ENCODE measurements at places on chromosomes 2 and 18. TPM values are rescaled to one million over a fixed set of nuclear protein-coding genes. Genes with fewer than 3 reads are reported as not detected.

DNA sequence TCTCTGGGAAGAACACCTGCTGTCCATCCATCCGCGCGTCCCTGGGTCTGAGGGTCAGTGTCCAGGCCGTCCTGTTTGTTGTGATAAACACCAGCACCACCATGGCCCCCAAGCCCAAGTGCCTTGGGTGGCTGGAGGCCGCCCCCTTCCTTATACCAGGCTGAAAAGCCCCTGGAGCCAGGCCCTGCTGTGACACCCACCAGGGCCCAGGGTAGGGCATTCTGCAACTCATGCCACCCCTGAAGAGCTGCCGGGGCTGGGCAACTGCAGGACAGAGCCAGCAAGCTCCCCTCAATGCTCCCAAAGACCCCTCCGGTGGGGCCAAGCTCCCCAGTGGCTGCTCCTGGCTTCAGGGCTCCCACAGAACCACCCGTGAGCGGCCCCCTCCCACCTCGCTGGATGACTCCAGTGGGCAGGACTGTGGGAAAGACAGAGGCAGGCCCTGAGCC, 31.9 kb upstream of the SNED1 start:
- H3K36me3 ChIP-seq = no peaks in the 10 kb centered on the region
- H3K27ac ChIP-seq = no peak overlapping the region
- H3K27me3 ChIP-seq = peaks cover 1% of the 10 kb centered on the region
- DNase-seq = no peak
- H3K4me3 ChIP-seq = no peak overlapping the region

DNA sequence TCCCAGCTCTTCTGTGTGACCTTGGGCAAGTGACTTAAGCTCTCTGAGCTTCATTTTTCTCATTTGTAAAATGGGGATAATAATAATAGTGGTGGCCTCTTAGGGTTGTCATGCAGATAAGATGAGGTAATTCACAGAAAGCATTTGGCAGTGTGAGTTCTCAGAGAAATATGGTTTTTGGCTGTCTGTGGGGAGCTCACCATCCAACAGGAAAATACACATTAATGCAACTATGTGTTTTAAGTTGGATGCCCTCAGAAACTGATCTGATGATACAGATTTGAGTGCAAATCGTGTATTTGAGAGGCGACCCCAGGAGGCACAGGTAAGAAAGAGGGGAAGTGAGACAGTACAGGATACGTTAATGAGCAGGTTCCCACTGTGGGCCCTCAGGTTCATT, 56.1 kb upstream of the SPRED2 start:
- no peaks in the 10 kb centered on the region for H3K27me3 ChIP-seq
- no peaks in the 10 kb centered on the region for H3K4me1 ChIP-seq
- no peak for DNase-seq
- no peak overlapping the region for H3K27ac ChIP-seq

GRCh38 chr18:11489266-11489899, 120.0 kb upstream of the SLC35G4 start:
- DNase-seq = no peak
- H3K27ac ChIP-seq = no peak overlapping the region
- peaks cover 6% of the 10 kb centered on the region for H3K4me1 ChIP-seq

DNA sequence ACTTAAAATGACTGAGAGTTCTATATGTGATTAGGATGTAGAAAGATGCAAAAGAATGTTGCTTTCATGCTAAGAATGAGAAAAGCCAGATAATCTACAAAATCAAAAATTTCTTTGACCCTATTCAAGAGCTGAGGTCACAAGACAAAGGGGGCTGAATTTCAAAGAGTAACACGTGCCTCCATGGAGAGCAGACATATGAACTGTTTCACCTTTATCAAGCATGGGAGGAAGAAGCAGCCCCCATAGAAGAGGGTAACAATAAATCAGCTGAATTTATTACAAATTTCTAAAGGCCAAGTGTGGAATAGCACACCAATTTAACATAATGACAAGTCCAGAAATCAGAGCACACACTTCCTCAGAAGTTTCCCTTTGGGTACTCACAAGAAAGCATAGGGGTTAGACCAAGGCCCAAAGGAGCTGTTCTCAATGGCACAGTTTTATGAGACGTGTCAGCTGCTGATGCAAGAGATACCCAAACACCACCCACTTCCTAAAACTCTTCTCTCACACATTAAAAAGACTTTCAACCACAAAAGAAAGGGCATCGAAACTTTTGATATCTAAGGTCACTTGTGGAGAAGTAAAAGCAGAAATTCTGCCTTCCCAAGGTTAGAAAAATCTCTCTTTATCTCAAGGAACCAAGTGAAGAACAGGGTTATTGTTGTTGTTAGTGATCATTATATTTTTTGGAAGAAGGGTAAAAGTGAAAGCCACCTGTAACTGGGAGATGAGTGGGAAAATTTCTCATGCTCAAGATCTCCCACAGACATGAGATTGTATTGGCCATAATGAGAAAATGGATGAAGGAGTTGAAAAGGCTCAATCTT, 950.1 kb downstream of the TRIB2 start:
- no peak overlapping the region for H3K4me3 ChIP-seq
- DNase-seq = no peak
- no peak overlapping the region for H3K27ac ChIP-seq
- no peaks in the 10 kb centered on the region for H3K27me3 ChIP-seq

- no peak overlapping the region for H3K27ac ChIP-seq
- no peak for DNase-seq
- no peaks in the 10 kb centered on the region for H3K36me3 ChIP-seq
Observed at GRCh38 chr2:84378960-84379359, 80.1 kb downstream of the SUCLG1 start.

- peaks cover 2% of the 10 kb centered on the region for H3K4me1 ChIP-seq
- DNase-seq = no peak
- H3K27ac ChIP-seq = no peak overlapping the region
- H3K36me3 ChIP-seq = no peaks in the 10 kb centered on the region
- no peak overlapping the region for H3K4me3 ChIP-seq
- no peaks in the 10 kb centered on the region for H3K27me3 ChIP-seq
Observed at GRCh38 chr2:142484111-142484510, 353.3 kb upstream of the LRP1B start.

GRCh38 chr2:121796239-121796638, 40.8 kb downstream of the TSN start:
- H3K4me3 ChIP-seq = no peak overlapping the region
- no peak overlapping the region for H3K27ac ChIP-seq
- no peaks in the 10 kb centered on the region for H3K27me3 ChIP-seq
- peaks cover 7% of the 10 kb centered on the region for H3K36me3 ChIP-seq
- peaks cover 1% of the 10 kb centered on the region for H3K4me1 ChIP-seq

- no peak overlapping the region for H3K27ac ChIP-seq
- H3K4me3 ChIP-seq = no peak overlapping the region
- DNase-seq = no peak
- peaks cover 4% of the 10 kb centered on the region for H3K4me1 ChIP-seq
- peaks cover 6% of the 10 kb centered on the region for H3K36me3 ChIP-seq
- H3K27me3 ChIP-seq = no peaks in the 10 kb centered on the region
Observed at GRCh38 chr2:175462246-175462645, 280.7 kb upstream of the ATP5MC3 start.

GRCh38 chr18:33558529-33558928, 19.5 kb upstream of the ASXL3 start:
- no peaks in the 10 kb centered on the region for H3K27me3 ChIP-seq
- H3K4me3 ChIP-seq = no peak overlapping the region
- H3K36me3 ChIP-seq = no peaks in the 10 kb centered on the region
- H3K4me1 ChIP-seq = no peaks in the 10 kb centered on the region
- no peak overlapping the region for H3K27ac ChIP-seq
- DNase-seq = no peak

DNA sequence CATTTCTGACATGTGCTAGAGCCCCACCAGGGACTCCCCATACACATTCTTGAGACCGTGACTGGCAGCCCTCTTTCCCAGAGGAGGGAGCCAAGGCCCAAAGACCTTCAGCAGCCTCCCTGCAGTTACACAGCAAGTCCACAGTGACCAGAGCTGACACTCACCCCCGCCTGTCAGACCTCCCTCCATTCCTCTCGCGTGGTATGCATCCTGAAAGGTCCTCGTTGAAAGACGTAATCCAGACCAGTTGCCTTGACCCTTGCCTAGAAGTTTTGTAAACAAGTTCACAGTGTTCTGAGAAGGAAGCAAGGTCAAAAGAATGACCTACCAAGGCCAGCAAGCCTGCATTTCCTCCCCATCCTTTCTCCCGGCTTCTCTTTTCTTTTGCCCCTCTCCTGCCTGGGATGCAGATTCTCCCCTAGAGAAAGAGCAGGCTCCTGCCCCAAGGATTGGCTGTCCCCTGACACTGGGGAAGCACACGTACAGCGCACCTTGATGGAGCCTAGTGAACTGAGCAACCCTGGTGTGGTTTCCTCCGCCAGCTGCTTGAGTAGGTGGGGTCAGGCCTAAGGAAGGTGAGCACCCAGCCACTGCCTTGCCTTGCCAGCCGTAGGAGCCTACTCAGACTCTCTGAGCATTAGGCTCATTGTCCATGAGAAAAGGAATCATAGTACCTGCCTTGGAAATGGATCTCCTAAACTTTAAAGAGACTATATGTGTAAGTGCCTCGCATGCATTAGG, 18.3 kb downstream of the TRIB2 start:
- peaks cover 16% of the 10 kb centered on the region for H3K4me1 ChIP-seq
- no peak for DNase-seq
- no peak overlapping the region for H3K4me3 ChIP-seq
- no peaks in the 10 kb centered on the region for H3K27me3 ChIP-seq
- no peak overlapping the region for H3K27ac ChIP-seq

- peaks cover 27% of the 10 kb centered on the region for H3K4me1 ChIP-seq
- no peak for DNase-seq
- H3K4me3 ChIP-seq = peak overlapping the region; percentile 99
- H3K27ac ChIP-seq = no peak overlapping the region
Observed at GRCh38 chr2:64141674-64142405, 2.4 kb downstream of the PELI1 start.

DNA sequence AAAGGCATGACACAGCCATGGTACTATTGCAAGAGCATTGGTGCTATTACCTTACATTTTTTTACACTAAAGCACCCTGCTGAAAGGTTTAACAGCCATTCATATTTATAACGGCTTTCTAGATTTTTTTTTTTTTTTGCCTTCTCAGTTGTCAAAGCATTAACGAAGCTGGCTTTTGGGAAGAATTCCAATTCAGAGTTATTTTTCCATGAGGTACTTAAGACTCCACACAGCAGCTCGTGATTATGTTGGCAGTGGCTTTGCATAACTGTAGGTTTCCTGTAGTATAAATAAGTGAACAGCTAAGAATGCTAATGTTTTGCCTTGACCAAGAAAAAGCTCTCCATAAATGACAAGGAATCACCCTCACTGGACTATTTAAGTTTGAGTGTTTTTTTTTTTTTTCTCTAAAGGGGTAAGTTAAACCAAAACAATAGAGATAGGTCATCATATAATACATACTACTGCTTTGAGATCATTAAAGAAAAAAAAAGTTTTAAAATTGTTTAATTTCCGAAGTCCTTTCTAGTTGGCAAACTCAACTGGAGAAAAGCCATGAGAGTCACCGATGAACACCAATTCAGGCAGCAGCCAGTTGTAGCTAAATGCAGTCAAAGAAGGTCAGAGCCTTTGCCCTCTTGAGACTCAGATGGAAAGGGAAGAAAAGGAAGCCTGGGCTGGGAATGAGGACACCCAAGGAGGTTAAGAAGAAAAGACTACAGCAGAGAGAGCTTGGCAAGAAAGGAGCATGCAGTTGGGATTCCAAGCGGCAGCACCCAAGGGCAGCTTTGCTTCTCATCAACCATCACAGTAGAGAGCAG, 187.4 kb upstream of the NCKAP5 start:
- H3K27me3 ChIP-seq = peaks cover 3% of the 10 kb centered on the region
- H3K27ac ChIP-seq = no peak overlapping the region
- H3K4me3 ChIP-seq = no peak overlapping the region
- no peaks in the 10 kb centered on the region for H3K4me1 ChIP-seq
- no peaks in the 10 kb centered on the region for H3K36me3 ChIP-seq

DNA sequence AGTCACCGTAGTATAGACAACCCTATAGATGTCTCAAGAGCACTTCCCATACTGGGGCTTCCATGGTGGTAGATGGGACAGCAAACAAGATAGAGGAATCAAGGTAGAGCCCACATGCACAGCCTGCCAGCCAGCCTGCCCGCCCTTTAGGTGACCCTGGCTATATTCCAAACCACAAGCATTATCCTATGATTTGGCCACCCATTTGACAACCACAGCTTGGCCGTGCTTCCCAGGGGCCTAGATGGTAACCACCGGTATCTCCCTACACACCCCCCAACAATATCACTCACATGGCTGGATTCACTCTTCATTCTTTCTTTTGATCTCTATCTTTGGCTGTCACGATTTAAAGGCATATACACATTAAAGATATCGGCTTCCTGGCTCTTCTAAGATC, 85.3 kb downstream of the CDK15 start:
- H3K4me3 ChIP-seq = no peak overlapping the region
- no peak overlapping the region for H3K27ac ChIP-seq
- no peaks in the 10 kb centered on the region for H3K36me3 ChIP-seq
- DNase-seq = no peak

GRCh38 chr2:10238396-10238795, 64.3 kb upstream of the HPCAL1 start:
- no peaks in the 10 kb centered on the region for H3K36me3 ChIP-seq
- H3K27me3 ChIP-seq = peaks cover 7% of the 10 kb centered on the region
- no peaks in the 10 kb centered on the region for H3K4me1 ChIP-seq
- H3K4me3 ChIP-seq = no peak overlapping the region
- peak; percentile 1 for DNase-seq
- H3K27ac ChIP-seq = no peak overlapping the region

- no peak overlapping the region for H3K4me3 ChIP-seq
- H3K27me3 ChIP-seq = peaks cover 7% of the 10 kb centered on the region
- no peak for DNase-seq
- H3K27ac ChIP-seq = no peak overlapping the region
Observed at GRCh38 chr2:72007402-72007801, 140.3 kb downstream of the CYP26B1 start.

DNA sequence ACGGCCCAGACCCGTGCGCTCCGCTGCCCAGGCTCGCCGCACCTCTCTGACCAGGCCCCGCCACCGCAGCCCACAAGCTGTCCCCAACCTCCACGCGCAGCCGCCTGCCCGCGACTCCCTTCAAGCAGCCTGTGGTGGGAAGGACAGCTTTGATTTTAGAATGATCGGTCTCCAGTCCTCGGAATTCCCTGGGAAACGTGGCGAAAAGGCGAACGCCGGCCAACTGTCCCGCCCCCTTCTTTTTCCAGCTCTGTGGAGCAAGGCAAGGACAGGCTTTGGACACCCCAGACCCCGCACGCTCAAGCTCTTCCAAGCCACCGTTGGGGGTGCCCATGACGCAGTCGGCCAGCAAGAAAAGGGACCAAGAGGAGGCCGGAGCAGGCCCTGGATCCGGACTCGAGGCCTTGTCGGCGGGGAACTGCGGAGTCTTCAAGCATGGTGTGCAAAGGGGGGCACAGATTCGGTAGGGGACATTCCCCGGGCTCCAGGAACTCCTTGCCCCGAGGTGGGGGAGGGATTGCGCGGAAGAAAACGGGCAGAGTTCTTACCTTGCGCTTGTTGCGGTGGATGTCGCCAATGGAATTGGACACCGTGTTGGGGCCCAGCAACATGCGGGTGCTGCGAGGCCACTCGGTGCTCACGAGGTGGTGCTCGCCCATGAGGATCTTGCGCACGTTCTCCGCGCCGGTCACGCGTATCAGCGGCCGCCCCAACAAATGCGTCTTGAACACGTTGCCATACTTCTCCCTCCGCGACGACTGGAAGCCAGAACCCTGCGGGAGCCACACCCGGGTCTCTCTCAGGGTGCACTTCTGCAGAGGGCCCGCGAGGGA, 4.0 kb downstream of the CYP26B1 start:
- peaks cover 27% of the 10 kb centered on the region for H3K27me3 ChIP-seq
- peak overlapping the region; percentile 77 for H3K4me3 ChIP-seq
- no peak for DNase-seq
- H3K4me1 ChIP-seq = peaks cover 8% of the 10 kb centered on the region
- no peaks in the 10 kb centered on the region for H3K36me3 ChIP-seq
- H3K27ac ChIP-seq = no peak overlapping the region

ASPRV1 gene
- 2.5 TPM for total RNA-seq

FTCDNL1 gene
- total RNA-seq = 0.74 TPM

NEU2 gene
- total RNA-seq = not detected

SERPINB4 gene
- total RNA-seq = not detected

ZBTB7C gene
- total RNA-seq = 10.6 TPM

ACTR1B gene
- 104 TPM for total RNA-seq
